ENCODE measurements at places on chromosomes 4 and X.

DNA sequence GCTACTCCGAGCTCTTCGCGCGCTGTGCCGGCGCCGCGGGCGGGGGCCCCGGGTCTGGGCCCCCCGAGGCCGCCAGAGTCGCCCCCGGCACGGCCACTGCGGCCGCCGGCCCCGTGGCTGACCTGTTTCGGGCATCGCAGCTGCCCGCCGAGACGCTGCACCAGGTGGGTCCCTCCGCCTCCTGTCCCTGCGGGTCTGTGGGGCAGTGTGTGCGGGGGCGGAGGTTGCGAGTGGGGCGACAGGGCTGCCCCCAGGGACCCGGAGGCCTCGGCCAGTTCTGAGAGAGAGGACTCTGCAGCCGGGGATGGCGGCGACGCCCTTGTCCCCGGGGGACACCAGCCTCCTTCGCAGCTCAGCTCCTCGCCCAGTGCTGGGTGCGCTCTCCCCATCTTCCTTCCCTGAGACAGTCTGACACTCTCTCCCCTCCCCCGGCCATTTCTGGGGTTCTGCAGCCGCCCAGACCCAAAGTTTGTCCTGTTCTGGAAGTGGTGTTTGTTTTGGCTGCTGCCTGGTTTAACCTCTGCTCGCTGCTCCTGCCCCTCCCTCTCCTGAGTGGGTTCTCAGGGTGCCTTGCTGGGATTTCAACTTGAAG lies 609 bp downstream of the REPS2 start:
- DNase-seq = no peak

- DNase-seq = no peak
These were observed 85.5 kb upstream of the HPGD start for GRCh38 chr4:174607792-174608191.

GRCh38 chrX:44784241-44784640 lies 59.6 kb upstream of the DUSP21 start:
- DNase-seq = no peak

GRCh38 chrX:83504721-83505479 lies 3.2 kb upstream of the POU3F4 start:
- DNase-seq = no peak
